Cardiac muscle cell (in vitro differentiated cells and primary cell): ENCODE measurements at places on chromosomes 12 and 14.

- DNase-seq, result no peak
These were observed 169.0 kb downstream of the ZFP36L1 start for GRCh38 chr14:68623826-68624225.

DNA sequence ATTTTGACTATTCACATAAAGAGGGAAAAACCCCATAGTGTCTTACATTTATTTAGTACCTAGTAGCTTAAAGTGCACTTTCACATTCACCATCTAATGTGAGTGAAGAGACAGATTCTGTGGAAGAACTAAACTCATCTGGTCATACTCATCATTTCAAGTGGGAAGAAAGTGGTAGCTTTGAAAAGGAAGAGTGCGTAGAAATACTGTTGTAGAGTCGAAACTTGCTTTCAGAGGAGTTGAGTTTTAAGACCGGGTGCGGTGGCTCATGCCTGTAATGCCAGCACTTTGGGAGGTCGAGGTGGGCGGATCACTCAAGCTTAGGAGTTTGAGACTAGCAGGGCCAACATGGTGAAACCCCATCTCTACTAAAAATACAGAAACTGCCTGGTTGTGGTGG, 222.2 kb downstream of the ERC1 start:
- no peak for DNase-seq

DNA sequence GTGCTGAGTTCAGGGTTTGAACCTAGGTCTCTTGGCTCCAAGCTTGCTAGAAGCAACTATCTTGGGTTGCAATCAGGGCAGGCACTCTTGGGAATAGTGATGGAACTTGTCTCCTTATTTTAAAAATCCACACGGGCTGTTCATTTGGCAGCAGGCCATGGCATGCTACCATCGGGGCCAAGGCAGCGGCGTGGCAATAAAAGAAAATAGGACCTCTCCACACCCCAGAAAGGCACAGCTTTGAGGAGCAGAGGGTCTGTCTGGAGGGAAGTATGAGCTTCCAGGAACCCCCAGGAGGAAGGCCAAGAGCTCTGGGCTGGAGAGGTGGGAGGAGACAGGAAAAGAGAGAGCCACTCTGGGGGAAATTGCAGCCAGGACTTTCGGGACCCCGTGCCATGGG, 15.3 kb downstream of the RPS6KL1 start:
- peak; percentile 32 for DNase-seq

DNA sequence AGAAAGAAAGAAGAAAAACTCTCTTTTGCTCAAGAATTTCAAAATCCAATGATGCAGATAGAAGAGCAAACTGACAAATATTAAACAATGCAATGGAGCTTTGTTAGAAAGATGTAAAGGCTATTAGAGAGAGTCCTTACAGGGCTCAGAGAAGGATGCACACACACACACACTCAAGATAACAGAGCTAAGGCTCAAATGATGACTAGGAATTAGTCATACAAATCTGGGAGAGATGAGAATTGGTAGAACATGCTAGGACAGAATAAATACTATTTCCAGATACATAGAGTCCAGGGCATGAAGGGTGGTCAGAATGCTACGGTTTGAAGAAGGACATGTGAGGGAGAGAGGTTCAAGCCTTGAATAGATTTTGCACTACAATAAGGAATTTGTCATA, 650.1 kb upstream of the MDGA2 start:
- DNase-seq, result no peak

- DNase-seq, result no peak
These were observed 813.1 kb upstream of the NOVA1 start for GRCh38 chr14:27410981-27411380.
